HFFc6 (cell line): ENCODE measurements at places on chromosomes 5 and 9. TPM values are rescaled to one million over a fixed set of nuclear protein-coding genes. Genes with fewer than 3 reads are reported as not detected.

GRCh38 chr5:173582216-173583111 lies 34.0 kb downstream of the BOD1 start:
- peaks cover 18% of the 10 kb centered on the region for H3K4me1 ChIP-seq
- H3K27ac ChIP-seq: no peak overlapping the region
- no peak for DNase-seq
- H3K27me3 ChIP-seq: peaks cover 9% of the 10 kb centered on the region
- H3K36me3 ChIP-seq: peaks cover 19% of the 10 kb centered on the region

DNA sequence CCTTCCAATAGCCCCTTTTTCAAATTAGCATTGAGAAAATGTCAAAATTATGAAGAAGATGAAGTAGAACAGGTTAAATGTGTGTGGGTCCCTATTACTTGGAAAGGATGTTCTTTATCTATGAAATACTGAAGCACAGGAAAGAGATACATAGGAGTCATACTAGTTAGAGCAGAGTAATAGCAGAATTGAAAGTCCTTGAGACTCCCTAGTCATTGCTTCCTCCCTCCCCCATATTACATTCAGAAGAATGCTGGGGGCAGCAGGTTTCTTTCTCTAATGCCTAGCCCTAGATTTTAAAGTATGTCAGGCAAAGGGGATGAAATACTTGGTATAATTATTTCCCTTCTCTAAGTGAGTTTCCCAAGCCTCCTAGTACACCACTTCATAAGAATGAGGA lies 4.4 kb downstream of the ZCCHC9 start:
- peaks cover 3% of the 10 kb centered on the region for H3K27me3 ChIP-seq
- H3K4me1 ChIP-seq: peaks cover 13% of the 10 kb centered on the region
- no peak overlapping the region for H3K27ac ChIP-seq
- DNase-seq: no peak
- H3K36me3 ChIP-seq: peaks cover 8% of the 10 kb centered on the region

DNA sequence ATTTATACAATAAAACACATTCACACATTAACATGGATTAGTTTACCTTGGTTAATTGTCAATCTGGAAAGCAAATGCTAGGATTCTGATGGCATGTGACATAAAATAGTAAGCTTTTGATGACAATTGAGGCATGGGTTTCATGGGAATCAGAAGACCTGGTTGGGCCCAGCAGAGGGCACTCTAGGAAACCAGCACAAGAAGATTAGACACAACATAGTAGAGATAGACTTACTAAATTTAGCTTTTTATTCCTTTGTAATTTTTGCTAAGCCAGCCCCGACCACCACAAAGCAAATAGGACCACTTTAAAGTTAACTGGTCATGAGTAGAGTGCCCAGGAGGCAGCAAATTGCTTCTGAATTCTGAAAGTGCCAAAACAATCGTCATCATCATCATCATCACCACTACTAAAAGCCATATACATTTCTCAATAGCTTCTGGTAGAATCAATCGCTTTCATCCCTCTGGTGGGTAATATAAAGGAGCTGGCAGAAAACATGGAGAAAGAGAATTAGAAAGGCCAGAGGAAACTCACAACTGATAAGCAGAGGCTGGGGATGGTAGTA lies 163.2 kb downstream of the ARRDC3 start:
- H3K4me1 ChIP-seq: peaks cover 40% of the 10 kb centered on the region
- peak; percentile 19 for DNase-seq
- H3K27ac ChIP-seq: peak overlapping the region; percentile 66
- H3K27me3 ChIP-seq: no peaks in the 10 kb centered on the region
- H3K36me3 ChIP-seq: no peaks in the 10 kb centered on the region

DNA sequence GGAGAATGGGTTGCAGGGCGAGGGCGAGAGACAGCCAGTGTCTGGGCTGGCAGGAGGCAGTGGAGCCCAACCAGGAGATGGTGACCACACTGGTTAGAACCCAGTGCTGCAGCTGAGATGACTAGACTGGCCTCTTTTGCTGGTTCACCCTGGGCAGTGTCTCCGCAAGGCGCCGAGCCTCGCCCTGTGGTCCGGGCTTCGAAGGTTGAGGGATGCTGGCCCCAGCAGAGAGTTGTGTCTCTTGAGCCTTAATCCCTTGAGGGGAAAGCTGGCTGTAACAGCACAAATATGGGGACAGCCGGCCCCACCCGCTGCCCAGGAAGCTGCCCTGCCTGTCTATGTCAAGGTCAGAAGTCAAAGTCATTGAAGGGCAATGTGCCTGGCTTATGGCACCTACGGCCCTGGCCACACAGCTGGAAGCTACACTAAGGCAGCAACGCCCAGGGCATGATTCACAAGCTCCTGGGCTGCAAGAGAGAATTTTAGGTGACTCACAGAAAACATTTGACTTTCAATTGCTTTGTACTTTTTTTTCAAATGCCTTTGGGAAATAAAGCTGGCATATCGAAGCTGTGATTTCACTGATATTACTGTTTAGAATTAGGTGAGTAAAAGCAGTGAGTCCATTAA lies 33.3 kb downstream of the NKX2-5 start:
- no peak overlapping the region for H3K27ac ChIP-seq
- no peak overlapping the region; the same call in 1 of the 2 replicates for H3K4me3 ChIP-seq
- peaks cover 21% of the 10 kb centered on the region for H3K4me1 ChIP-seq
- peaks cover 7% of the 10 kb centered on the region for H3K36me3 ChIP-seq

DNA sequence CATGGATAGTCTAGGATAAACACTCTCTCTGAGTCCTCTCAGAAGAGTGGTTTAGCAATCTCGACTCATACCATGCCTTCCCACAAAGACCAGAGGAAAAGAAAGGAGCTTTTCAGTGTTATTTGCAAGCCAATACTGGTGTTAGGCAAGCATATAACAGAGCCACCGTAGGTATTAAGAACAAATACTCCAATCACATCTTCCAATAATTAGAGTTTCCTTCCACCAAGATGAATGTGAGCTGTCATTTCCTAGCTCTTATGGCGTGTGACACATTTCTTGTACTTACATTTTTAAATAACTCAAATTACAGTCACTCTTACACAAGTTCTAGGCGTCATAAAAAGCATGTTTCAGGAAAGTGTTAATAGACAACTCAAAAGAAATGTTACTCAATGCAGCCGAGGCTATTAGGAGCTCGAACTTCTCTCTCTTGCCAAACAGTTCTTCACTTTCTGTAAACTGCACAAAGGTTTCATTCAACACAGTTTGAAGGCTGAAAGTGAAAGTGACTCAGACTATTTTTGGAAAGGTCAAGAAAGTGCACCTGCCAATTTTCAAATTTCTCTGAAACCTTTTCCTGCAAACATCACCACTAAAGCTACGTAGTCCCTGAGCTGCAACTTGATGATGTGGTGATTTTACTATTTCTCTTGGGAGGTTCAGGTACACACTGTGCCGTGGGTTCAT lies 153.8 kb downstream of the AUH start:
- H3K4me1 ChIP-seq: peaks cover 15% of the 10 kb centered on the region
- DNase-seq: peak; percentile 55
- H3K36me3 ChIP-seq: peaks cover 11% of the 10 kb centered on the region
- H3K27ac ChIP-seq: peak overlapping the region; percentile 73
- H3K27me3 ChIP-seq: no peaks in the 10 kb centered on the region

DNA sequence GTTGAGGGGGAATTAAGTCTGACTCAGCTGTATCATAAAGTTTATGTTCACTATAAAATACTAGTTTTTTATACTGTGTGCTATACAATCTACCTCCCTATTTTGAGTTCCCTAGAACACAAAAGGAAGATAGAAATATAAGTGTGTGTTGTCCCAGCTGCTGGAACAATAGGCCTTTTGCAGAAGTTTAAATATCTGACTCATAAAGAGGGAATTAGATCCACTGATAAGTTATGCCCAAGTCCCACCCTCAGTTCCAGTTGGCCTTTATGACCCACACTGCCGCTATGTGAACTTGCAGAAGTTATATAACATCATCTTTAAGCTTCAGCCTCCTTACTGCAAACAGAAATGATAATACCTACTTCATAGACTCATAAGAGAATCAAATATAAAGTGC lies 88.5 kb upstream of the DAB2 start:
- peak overlapping the region; percentile 28 for H3K27ac ChIP-seq
- peaks cover 5% of the 10 kb centered on the region; the same call in 1 of the 2 replicates for H3K36me3 ChIP-seq
- DNase-seq: peak; percentile 26
- peak overlapping the region; percentile 36; the same call in 1 of the 2 replicates for H3K4me3 ChIP-seq
- peaks cover 74% of the 10 kb centered on the region for H3K4me1 ChIP-seq

The ARSI gene
- 4.7 and 4.9 TPM in 2 replicates for total RNA-seq
